ENCODE measurements at places on chromosomes 6 and 20.
A peak's percentile ranks its signal among the peaks of the same experiment; 100 is the strongest.

- no peak for DNase-seq
These were observed 26.0 kb upstream of the KIF3B start for GRCh38 chr20:32251470-32251869.

DNA sequence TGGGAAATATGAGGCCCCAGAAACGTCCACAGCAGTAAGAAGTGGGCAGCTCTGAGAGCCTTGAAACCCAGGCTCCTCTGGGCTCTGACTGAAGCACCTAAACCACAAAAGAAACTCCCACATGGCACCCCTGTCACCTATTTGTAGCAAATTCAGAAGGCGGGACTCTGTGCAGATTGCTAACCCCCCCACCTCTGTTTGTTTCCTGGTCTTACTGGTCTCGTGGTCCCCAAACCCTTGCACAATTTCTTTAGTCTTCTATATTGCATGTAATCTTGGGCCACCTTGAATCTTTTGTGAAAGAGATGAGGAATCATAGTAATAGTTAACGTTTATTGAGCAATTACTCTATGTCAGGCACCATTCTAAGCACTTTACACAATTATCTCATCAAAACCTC, 154.3 kb downstream of the PREX1 start:
- DNase-seq, result no peak

DNA sequence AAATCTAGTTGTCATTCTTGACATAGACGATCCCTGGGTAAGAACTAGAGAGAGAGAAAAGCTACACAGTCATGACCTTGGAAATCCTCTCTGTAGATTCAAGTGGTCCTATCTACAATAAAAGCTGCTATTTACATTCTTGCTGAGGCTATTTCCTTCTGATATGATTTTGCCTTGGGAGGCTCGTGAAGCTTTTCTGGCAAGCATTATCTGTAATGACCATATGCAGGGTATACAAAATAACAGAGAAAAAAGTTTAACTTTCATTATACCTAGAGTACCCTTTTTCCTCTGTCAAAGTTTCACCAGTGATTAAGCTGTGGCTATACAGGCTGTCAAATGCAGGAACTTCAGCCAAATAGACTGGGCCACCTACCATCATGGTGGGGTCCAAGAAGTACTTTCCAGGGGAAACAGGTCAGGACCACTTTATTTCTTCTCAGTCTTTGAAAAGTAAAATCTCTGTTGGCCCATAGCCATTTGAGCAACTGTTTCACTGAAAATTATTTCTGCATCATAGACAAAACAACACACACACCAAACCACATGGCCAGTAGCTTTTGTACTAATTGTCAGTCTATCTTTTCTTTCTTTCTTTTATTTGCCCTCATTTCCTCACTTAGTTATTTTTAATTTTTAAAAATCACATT, 677.0 kb upstream of the ID4 start:
- no peak for DNase-seq

DNA sequence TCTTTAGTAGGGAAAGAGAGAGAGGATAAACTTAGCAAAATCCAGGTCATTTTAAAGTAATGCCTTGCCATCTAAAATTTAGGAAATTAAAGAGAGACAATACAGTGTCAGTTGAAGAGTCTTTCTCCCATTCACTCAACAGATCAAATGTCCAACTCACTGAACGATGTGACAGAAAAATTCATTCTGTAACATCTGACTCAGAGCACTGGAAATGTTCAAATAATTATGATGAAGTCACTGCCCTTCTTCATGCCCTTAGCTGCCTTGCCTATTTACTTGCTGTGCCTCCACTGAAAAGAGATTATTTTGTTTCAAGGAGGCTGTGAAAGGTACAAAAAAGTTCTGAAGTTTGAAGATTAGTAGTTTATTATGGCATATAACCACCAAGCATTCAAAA, 434.8 kb downstream of the ADGRB3 start:
- no peak for DNase-seq

GRCh38 chr6:16712931-16713484, 48.3 kb downstream of the ATXN1 start:
- DNase-seq, result no peak

DNA sequence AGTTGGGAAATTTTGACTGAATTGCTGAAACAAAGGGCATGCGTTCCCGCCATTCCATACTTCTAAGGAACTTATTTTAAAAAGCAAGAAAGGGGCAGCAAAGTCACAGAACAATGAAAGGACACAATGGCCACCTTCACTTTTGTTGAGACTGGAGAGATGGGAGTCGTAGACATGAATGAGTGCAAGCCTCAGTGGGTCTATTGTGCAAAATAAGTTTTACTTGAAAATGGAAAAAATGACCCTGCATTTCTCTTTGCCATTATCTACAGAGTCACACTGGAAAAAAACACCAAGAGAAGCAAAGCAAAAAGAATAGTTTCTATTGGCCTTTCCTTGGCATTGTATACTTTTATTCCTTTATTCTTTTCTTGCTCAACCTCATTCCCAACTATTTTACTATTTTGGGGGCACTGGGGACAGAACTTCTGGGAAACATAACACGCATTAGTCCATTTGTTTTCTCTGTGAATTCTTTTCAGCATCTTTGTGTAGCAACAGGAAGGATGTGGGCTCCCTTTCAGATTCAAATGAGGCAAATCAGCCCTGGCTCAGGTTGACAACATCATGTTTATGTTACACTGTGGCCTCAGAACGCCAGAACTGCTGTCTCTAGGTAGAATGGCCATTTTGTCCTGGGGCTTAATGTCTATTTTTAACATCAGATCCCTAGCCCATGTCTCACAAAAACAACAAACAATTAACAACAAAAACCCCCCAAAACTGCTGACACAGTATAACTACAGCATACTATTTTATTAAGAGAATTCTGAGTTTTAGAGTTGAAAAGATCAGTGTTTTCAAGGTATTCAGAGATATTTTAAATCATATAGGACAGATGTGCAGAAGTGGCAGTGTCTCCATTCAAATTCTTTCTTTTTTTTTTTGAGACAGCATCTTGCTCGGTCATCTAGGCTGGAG, 122.2 kb downstream of the FYN start:
- peak; percentile 51 for DNase-seq

DNA sequence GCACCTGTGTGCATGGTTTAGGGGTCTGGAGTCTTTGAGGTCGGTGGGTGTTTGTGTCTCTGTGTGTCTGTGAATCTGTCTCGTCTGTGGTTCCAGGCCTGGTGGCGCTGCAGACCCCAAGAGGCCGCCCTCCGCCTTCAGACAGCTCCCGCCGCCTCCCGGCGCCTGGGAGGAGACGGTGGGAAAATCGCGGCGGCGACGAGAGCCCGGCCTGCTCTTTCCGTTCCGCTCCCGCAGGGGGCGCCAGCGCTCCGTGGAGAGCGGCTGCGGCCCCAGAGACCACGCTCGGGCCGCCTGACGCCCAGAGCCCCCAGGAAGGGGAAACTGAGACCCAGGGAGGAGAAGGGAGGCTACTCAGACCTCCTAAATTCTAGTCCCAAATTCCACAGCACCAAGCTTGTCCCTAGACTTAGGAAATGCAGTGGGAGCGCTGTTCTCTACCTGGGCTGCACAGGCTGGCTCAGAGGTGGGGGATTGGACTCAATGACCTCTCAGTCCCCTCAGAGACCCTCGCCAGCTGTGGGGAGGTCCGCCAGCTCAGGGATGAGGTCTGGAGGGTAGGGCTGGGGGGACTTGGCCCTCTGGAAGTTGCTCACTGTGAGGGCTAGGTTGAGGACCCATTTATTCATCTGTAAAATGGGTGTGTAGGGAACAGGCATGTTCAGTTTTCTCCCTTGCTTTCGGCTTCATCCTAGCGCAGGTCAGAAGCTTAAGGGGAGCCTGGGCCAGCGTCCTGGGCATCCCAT, 36.9 kb upstream of the BLCAP start:
- DNase-seq, result peak; percentile 33

GRCh38 chr6:9647599-9647998, 767.3 kb downstream of the TFAP2A start:
- no peak for DNase-seq

GRCh38 chr6:14739827-14740226, 506.0 kb upstream of the JARID2 start:
- no peak for DNase-seq

DNA sequence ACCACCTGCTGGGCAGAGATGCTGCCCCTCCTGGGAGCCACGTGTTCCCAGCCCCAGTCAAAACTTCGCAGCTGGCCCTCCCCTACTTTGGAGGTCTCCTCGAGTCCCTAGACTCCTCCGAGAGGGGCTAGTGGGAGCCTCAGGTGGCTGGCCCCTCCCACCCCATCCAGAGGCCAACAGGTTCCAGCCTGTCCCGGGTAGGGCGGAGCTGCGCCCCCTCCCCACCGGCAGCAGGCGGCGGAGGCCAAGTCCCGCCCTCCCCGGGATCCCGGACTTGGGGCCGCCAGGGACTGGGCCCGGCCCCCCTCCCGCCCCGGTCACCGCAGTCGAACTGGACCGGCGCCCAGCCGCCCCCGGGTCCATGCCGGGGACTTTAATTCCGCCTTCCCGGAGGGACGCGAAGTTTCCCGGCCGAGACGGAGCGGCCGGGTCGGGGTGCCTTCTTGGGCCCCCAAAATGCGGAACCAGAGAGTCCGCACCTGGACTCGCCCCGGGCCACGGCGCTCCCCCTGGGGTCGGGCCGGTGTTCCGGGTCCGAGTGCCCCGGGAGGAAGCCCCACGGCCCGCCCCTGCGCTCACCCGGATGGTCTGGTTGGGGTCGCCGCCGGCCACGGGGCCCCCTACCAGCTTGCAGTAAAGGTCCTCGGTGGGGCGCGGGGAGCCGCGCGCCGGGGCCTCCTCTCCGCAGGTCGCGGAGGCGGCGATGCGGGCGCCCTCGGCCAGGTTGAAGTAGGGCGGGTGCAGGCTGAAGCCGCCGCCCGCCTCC, 559 bp downstream of the LAMA5 start:
- no peak for DNase-seq

GRCh38 chr20:54118220-54119001, 48.0 kb upstream of the BCAS1 start:
- DNase-seq, result no peak

DNA sequence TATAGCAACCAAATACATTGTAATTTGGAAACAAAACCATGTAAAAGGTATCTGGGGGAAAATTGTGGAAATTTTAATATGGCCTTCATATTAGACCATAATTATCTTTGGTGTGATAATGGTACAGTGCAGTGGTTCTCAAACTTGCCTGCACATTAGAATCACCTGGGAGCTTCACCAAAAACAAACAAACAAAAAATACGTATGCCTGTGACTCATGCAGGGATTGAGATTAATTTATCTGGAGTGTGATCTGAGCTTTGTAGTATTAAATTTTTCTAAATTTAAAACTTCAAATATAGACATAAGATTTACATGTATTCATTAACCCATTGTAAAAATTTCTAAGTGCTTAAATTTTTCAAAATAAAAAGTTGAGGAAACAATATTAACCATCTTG, 31.5 kb downstream of the ARHGAP18 start:
- no peak for DNase-seq

DNA sequence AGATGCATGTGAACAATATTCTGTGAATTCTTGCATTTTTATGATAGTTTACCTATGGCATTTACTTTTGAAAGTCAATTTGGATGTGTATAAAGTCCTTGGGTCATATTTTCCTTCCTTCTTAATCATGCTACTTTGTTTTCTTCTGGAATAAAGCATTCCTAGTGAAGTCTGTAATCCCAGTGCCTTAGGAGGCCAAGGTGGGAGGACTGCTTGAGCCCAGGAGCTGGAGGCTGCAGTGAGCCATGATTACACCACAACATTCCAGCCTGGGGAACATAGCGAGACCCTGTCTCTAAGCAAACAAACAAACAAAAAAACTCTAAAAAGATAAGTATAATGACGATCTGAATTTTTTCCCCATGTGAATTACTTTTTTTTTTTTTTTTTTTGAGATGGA, 69.7 kb upstream of the SYNCRIP start:
- no peak for DNase-seq

GRCh38 chr6:67411036-67411435, 1224.0 kb upstream of the ADGRB3 start:
- DNase-seq, result no peak

DNA sequence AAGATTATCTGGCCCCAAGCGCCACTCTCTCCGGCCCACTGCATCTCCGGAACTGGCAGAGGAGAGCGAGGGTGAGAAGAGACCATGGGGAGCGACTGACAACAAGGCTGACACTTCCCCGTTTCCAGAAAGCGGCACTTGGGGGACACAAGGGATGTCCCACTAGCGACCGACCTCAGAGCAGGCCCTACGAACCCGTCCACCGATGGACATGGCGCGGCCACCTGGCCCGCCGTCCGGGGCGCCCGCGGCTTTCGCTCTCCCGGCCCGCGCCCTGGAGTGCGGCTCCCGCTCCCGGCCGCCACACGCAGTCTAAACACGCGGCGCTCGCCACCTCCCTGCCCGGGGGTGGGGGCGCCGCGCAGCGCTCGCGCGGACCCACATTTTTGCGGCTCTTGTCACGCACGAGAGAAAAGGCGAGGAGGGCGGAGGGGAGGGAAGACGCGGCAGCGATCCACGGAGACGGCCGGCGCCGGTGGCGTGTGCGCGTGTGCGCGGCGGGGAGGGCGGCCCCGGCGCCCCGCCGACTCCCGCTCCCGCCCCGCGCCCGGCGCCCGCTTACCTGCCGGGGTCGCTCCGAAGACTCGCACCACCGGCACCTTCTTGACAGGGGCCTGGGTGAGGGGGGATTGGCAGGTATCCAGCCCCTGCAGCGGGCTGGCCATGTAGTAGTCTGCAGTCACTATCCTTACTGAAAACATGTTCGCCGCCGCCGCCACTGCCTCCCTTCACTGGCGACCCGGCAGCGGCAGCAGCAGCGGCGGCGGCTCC, 645 bp downstream of the REV3L start:
- peak; percentile 37 for DNase-seq

DNA sequence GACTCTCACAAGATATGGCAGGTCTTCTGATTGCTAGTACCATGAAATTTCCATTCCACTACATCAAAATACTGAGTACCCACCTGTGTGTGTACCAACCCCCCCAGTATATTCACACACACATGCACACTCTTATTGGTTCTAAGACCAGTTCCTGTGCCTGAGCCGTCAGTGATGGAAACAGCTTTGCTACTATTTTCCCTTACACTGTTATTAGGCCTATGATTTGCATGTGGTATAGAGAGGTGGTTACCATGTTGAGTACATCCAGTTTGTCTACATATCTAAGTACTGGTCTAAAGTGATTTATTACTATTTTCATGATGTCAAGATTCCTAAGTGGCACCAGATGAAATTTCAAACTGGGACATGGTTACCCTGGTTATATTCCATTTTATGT, 459.9 kb downstream of the BCKDHB start:
- DNase-seq, result no peak

DNA sequence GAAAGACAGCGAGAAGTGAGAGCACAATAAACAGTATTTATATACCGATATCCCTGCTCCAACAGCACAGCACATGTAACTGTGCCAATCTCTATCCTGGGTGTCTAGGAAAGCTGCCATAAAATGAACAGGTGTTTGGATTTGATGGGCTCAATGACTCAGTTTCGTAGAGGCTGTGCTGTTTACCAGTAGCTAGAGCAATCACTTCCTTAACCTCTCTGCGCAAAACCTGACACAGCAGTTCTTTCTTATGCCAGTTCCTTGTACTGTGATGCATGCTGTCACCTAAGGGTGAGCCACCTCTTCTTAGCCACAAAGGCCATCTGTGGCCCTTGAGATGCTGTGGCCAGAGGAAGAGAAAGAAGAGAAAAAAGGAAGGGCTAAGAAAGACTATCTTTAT, 59.3 kb downstream of the SHPRH start:
- no peak for DNase-seq

- DNase-seq, result no peak
These were observed 655.3 kb downstream of the RNF144B start for GRCh38 chr6:19042420-19042819.

- DNase-seq, result no peak
These were observed 29.4 kb upstream of the ADRM1 start for GRCh38 chr20:62273416-62273815.

Data from activated CD4-positive, alpha-beta T cell treated with anti-CD3 and anti-CD28 coated beads, Interleukin-2, amount 50 U/mL, for 1 hour (primary cell).